SW480 (cell line): ENCODE measurements at places on chromosomes 7 and 10.
A peak's percentile ranks its signal among the peaks of the same experiment; 100 is the strongest.

GRCh38 chr7:19522486-19522885 lies 186.4 kb downstream of the POLR1F start:
- DNase-seq, result no peak

DNA sequence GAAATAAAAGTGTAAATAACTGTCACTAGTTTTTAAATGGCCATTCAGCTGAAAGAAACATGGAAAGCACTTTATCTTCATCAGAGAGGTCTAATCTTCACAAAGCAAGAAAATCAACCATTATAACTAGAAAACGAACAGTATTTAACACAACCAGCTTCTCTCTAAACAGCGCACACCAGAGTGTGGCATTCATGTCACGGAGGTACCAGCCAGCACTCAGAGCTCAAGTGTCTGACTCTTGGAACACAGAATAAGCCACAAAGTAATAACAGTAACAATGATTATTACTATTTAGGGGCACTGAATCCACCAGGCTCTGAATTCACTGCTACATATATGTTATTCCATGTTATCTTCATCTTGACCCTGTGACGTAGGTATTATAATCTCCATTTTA lies 60.1 kb downstream of the IFIT5 start:
- DNase-seq, result no peak

DNA sequence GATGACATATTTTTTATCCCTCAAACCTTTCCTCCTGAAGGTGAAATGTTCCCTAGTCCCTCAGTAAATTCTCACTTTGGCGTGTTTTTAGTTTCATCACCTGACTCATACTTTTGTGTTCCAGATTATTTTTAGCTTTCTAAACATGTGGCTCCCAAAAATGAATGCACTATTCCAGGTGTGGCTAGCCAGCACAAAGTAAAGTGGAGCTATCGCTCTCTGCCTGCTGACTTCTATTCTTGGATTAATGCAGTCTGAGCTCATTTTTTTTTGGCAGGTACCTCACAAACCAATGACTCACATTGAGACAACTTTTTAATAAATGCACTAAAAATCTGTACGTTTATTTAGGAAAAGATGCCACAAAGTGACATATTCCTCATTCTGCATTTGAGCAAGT lies 58.8 kb upstream of the LANCL2 start:
- no peak for DNase-seq

DNA sequence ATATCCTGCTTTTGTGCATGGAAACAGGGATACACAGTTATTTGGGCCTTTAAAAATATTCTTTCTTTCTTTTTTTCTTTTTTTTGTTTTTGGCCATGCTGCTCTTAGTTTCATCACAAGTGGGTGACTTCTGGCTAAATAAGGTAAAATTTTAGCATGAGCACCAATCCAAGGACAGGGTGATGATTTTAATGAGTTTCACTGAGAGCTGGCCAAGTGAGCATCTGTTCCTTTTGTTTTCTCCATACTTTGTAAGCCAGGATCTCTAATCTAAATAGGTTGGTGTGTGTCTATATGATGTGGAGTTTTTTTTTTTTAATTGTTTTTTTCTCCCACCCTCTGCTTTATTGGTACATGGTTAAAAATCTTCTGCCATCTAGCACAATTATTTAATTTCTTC lies 106.8 kb downstream of the POLL start:
- DNase-seq, result no peak

GRCh38 chr10:51340845-51341610 lies 266.7 kb downstream of the PRKG1 start:
- DNase-seq, result peak; percentile 8

- DNase-seq, result peak; percentile 6
Measured at GRCh38 chr10:33377658-33378025, 43.2 kb upstream of the NRP1 start.

GRCh38 chr7:52917982-52918578 lies 117.4 kb upstream of the POM121L12 start:
- peak; percentile 26 for DNase-seq
